Glomerular endothelial cell (primary cell): ENCODE measurements at places on chromosomes 16 and 17. TPM values are rescaled to one million over a fixed set of nuclear protein-coding genes. Genes with fewer than 3 reads are reported as not detected.

Gene MTSS2
- 27.3 and 32.6 TPM in 2 replicates for total RNA-seq

Gene CA7
- not detected in 2 replicates for total RNA-seq

Gene C16orf46
- 0.58 TPM in 1 of 2 replicates, not detected in the other for total RNA-seq

Gene PITPNM3
- 0.15 and 0.82 TPM in 2 replicates for total RNA-seq

Gene TNP2
- total RNA-seq, result not detected in 2 replicates

Gene CMTR2
- 13.6 and 17.5 TPM in 2 replicates for total RNA-seq

GRCh38 chr17:7097940-7098339 is 16.7 kb downstream of the ASGR2 start:
- DNase-seq, result no peak

GRCh38 chr16:52451971-52452421 is 94.9 kb downstream of the TOX3 start:
- DNase-seq, result no peak

- DNase-seq, result no peak
These were observed 29.5 kb downstream of the MPRIP start for GRCh38 chr17:17071531-17072360.

Gene PLA2G10
- not detected in 2 replicates for total RNA-seq

Gene NLRC5
- total RNA-seq, result 10.9 and 33.2 TPM in 2 replicates

Gene PPP1R27
- total RNA-seq, result not detected in 2 replicates

Gene CRAMP1
- total RNA-seq, result 11.8 and 18.4 TPM in 2 replicates

- no peak for DNase-seq
These were observed 3.1 kb upstream of the SLC13A2 start for GRCh38 chr17:28470266-28470913.

GRCh38 chr16:86897486-86897885 is 319.1 kb downstream of the FOXL1 start:
- no peak for DNase-seq

GRCh38 chr17:63697341-63698286 is 2.3 kb downstream of the LIMD2 start:
- DNase-seq, result no peak

Gene UBN1
- total RNA-seq, result 41.1 and 50.1 TPM in 2 replicates

Gene SPNS3
- 0.23 and 0.24 TPM in 2 replicates for total RNA-seq

- DNase-seq, result no peak
These were observed 40.8 kb downstream of the SPOP start for GRCh38 chr17:49637050-49637449.
